ENCODE measurements at places on chromosomes 5 and 9.

DNA sequence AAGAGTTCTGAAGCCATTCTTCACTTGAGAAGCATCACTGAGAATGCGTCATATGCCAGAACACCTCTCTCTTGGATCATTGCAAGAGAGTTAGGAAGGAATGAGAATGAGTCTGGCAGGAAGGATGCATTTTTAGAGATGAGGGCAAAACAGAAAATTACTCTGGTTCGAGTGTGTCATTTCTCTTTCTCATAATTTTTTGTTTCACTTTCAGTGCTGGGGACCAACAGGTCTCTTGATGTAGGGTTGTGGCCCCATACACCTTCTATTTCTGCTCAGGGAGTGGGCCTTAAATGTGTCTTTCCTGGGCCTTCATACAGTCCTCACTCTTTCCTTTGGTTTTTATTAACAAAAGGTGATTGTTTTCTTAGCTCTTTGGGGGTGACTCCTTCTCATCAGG is 302.4 kb downstream of the NR3C1 start:
- no peak for DNase-seq

DNA sequence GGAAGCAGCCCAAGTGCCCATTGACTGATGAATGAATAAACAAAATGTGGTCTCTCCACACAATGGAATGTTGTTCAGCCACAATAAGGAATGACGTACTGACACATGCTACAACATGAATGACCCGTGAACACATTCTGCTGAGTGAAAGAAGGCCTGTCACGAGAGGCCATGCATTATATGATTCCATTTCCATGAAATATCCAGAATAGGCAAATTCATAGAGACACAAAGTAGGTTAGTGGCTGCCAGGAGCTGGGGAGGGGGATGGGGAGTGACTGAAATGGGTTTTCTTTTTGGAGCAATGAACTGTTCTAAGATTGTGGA is 41.4 kb downstream of the BICD2 start:
- no peak for DNase-seq

DNA sequence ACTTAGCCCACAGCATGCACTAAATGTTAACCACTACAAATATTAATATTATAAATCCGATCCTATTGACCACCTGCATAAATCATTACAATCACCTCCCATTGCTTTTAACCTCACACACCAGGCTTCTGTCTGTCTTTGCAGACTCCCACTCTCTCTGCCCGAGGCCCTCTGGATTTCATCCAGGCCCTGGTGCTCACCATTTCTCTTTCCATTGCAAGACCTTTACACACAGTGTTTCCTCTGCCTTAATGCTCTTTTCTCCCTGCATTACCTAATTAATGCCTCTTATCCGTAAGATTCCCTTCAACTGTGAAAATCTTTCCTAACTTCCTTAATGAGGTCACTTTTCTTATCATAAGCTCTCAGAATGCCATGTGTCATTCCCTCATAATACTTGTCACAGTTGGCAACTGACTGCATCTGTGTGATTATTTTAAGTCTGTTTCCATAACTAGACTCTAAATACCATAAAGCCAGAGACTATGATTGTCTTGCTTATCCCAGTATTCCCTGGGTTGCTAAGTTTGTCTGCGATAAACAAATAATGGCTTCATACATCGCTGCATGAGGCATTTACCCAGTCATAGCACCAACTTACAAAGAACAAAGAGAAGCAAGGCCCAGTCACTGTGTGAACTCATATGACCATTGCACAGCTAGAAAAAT is 155.1 kb downstream of the CCDC192 start:
- DNase-seq = no peak

GRCh38 chr5:173494446-173494845 is 122.0 kb downstream of the BOD1 start:
- no peak for DNase-seq

GRCh38 chr9:133717113-133718031 is 20.8 kb downstream of the SARDH start:
- no peak for DNase-seq

DNA sequence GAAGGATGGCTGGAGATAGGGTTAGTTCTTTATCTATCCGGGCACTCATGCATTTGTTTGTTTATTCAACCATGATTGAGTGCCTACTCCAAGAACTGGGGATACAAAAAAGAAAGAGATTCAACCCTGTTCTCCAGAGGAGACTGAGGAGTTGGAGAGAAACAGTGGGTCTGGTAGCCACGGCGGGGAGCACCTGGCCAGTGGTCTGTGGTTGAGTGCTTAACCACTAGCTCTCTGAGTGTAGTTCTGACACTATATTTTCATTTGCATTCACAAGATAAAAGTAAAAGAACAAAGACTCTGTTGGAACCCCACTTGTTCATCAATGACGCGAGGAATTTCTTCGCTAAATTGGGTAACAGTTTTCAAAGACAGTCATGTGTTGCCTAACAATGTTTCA is 295.5 kb upstream of the MSX2 start:
- DNase-seq = no peak
